Breast epithelium (tissue), 4 donors: ENCODE measurements at places on chromosomes 13 and 19.

- DNase-seq = no peak
Observed at GRCh38 chr13:83386609-83387008, 495.7 kb downstream of the SLITRK1 start.

- DNase-seq = peak; percentile 90
Observed at GRCh38 chr19:50476224-50476906, at the start of the genes EMC10 and GARIN5A. TSS of gene EMC10 (plus strand) at chr19:50476507. CDS start at chr19:50476545, 38 bp downstream. TSS of gene GARIN5A (minus strand) at chr19:50476848. CDS start at chr19:50476388, 460 bp downstream.

DNA sequence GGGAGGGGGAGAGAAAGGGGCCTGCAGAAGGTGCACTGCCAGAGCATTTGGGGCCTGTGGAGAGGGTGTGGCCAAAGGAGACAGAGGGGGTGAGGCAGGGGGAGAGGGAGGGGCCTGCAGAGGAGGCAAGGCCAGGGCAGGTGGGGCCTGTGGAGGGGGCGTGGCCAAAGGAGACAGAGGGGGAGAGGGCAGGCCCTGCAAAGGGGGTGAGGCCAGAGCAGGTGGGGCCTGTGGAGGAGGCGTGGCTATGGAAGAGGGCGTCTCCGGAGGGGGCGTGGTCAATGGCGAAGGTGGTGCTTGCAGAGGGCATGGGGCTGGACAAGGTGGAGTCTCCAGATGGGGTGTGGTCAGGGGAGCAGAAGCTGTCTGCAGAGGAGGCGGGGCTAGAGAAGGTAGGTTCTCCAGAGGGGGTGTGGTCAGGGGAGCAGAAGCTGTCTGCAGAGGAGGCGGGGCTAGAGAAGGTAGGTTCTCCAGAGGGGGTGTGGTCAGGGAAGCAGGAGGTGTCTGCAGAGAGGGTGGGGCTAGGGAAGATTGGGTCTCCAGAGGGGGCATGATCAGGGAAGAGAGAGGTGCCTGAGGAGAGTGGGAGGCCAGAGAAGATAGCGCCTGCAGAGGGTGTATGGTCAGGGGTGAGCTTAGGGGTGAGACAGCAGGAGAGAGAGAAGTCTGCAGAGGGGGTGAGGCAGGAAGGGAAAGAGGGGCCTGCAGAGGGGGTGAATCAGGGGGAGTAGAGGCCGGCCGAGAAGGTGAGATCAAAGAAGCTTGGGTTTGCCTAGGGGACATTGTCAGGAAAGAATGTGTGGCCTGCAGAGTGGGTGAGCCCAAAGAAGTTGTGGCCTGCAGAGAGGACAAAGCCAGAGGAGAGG, 3.4 kb downstream of the PRR36 start:
- peak; percentile 84 for DNase-seq

DNA sequence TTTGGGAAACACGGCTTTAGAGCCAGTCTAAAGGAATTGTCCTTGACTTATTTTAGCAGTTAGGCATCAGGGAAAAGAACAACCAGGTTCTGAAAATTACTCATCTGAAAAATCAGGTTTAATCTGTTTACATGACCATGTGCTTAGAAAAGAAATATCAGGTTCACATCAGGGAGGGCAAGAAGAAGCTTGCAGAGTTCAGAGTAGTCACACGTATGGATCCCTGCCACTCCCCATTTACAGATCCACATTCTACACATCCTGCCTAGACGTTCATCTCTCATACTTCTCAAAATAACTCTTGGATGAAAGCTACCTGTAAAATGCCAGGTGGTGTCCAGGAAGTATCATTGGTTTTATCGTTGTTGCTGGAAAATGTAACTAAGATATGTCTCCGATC, 14.0 kb upstream of the PHF11 start:
- no peak for DNase-seq

GRCh38 chr13:90713441-90714133, 633.9 kb upstream of the MIR17HG start:
- DNase-seq = no peak

DNA sequence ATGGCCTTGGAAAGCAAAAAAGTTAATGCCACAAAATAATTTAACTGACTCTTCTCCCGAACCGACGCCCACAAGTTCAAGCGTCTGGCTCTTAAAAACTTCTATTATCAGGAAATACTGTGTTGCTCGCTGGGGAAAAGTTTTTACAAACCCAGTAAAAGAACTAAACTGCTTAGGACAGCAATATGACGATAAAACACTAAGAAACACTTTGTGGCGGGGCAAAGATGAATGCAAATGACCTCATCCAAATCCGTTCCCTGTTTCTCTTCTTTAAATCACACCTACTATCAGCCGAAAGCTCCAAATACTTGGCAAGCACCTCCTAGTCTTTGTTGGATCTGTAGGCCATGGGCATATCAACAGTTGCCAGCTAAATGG, 4.9 kb downstream of the SIGLEC11 start:
- peak; percentile 0 for DNase-seq

DNA sequence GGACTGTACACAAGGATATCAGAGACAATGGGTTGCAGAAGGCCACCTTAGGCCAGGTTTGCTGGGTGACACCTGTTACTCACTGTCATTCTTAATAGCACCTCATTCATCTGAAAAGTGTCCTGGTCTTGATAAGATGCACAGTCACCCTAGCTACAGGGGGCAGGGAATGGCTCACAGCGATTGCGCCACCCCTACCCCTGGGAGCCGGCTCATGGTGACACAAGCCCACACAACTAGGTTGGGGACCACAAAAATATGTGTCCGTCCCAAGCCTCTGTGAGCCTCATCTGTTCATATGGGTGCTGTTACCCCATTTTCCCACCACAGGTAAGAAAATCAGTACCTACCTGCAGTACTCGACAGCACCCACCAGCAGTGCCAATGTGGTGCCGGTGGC, 23.4 kb downstream of the MED26 start:
- DNase-seq = no peak

- no peak for DNase-seq
Observed at GRCh38 chr13:110610955-110611595, 4.3 kb upstream of the NAXD start.

DNA sequence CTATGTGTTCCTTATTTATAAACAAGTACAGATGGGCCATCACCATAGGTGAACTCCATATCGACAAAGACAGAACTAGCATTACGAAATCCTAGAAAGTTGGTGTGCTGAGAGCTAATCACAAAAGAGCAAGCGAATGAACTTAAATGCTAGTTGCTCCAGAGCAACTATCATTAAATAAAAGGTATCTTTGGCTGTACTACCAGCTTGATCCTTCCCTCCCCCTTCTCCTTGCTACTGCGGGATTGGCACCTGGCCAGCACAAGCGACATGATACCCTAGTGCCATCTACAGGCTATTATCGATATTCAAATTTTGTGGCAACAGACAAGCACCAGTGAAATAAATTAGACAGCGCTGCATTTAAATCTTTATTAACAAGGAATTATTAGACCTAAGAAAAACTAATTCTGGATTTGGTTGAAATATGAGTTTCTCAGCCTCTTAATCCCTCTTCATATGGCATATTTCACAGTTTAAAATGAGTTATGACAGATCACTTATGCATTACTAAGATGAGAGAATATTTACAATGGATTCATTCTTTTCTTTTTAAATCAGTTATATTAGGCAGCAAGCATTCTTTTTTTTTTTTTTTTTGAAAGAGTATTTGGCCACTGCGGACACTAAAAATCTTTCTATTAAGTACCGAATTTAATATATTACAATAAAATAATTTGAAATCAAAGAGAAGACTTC, 5.8 kb downstream of the PCDH9 start:
- peak; percentile 82 for DNase-seq

GRCh38 chr19:12647490-12648071, 19.0 kb downstream of the MAN2B1 start:
- DNase-seq = peak; percentile 68

DNA sequence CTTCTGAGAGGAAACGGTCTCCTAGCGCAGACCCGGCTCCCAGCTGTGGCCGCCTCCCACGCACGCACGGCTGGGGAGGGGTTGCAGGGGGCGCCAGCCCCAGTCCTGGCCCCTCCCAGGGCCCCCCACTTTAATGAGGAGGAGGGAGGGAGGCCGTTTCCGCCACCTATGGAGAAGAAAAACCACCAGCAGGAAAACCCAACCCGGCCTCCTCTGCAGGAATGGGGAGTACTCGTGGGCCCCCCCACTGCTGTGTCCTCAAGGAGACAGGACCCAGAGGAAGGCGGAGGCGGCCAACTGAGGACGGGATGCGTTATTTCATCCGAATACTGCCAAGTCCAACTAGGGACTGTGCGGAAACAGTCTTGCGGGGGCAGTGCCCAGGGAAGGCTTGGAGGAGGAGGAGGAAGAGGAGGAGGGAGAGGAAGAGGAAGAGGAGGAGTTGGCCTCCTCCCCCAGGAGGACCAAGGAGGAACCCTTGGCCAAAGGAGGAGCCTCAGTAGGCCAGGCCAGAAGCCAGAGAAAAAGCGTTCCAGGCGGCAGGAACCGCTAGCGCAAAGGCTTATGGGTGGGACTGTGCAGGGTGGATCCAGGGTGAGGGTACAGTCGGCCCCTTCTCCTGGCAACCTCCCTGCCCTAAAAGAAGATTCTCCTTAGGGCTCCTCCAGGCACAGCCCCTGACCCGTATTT, 3.9 kb upstream of the SSBP4 start:
- peak; percentile 69 for DNase-seq

GRCh38 chr13:74187564-74187963, 53.4 kb upstream of the KLF12 start:
- DNase-seq = no peak

- no peak for DNase-seq
Observed at GRCh38 chr19:20186174-20186573, 19.2 kb downstream of the ZNF486 start.

DNA sequence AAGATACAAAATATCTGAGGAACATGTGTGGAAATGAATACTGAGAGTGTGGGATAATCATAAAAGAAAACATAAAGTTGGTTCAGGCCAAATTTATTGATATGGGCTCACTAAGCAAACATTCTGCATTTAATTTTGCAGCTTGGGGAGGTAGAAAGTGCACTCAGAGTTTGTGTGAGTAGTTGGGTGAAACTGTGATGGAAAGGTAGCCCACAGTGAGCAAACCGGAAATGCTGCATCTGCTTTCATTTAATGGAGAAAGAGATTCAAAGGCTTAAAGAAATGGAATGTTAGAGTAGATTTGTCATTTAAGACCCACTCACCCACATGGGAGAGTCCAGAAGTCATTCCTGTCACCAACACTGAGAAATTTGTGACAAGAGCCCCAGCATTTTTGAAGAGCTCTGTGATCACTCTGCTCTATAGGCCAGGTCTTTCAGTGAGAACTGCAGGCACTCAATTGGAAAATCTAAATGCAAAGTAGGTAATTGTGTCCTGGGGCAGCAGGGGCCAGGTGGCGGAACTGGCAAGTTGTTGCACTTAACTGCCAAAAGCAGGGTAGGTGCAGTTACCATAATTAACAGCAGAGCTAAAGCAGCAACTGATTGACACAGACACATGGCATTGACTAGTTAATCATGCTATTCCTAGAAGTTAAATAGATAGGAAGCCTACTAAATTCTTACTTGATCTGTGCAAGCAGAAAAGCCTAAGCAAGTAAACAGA, 1228.3 kb upstream of the PCDH20 start:
- DNase-seq = no peak

GRCh38 chr13:45416516-45417128, 1.6 kb downstream of the SLC25A30 start:
- DNase-seq = no peak

DNA sequence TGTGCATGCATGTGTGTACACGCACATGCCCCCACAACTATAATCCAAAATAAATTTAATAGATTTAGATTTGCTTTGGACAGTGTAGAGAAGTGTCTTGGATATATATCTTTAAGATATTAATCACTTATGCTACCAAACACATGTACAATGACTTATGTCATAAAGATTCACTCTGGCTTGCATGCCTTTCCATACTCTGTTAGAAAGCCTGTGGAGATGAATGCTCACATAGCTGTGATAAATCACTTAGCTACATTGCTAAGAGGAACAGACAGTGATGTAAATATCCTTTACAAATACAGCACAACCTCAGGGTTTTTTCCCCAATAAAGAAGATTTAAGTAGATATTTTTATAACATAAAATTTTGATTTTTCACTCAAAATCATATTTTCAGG, 2484.8 kb upstream of the PCDH20 start:
- no peak for DNase-seq

GRCh38 chr13:113860665-113861432, 3.0 kb downstream of the GAS6 start:
- peak; percentile 45 for DNase-seq

DNA sequence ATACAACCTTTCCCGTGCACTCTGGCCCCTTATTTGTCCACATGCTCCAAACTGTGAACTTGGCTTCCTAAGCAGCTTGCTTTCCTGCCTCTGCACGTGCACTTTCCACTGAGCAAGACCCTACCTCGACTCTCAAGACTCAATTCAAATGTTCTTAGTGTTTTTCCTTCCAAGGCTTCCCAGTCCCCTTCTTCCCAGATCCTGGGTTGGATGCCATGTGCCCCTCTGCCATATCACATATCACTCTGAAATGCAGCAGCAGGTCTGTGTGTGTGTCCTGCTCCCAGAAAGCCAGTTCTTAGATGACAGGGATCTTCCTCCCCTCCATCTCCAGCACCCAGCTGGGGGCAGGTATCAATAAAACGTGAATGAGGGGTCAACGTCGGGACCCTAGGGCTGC, 3.0 kb downstream of the ZNF557 start:
- DNase-seq = no peak

GRCh38 chr13:29355029-29355428, 240.5 kb downstream of the SLC7A1 start:
- DNase-seq = no peak

DNA sequence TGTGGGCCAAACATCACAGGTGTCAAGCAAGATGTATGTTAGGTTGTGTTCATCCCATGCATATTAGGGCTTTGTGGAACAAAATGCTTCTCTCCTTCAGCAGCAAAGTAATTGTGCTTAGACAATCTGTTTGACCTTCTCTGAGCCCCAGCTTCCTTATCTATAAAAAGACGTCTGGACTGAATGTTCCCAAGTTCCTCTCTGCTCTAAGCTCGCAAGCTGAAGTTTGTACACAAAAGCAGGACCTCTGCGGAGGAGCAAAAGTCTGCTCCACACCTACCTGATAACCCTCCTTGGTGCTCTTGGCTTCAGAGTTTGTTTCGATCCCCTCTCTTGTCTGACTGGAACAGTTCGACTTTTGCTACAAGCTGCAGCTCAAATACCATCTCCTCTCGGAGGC, 95.7 kb upstream of the UBL3 start:
- no peak for DNase-seq

DNA sequence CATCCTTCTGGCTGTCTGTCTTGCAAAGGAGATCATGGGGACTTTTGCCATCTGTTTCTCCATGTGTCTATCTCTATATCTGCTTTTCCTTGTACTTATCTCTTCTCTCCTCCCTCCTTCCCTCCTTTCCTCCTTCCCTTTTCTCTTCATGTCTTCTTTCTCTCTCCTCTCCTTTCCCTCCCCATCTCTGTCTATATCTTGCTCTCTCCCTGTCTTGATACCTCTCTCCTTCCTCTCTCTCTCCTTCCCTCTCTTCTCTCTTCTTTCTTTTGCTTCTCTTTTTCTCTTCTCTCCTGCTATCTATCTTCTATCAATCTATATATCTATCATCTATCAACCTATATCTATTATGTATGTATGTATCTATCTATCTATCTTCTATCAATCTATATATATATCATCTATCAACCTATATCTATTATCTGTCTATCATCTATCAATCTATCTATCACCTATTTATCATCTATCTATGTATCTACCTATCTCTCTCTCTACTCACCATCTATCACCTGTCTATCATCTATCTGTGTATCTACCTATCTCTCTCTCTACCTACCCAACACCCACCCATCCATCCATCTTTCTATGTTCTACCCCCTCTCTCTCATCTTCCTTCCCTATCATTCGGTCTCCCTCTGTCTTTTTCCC, 27.5 kb downstream of the SPTBN4 start:
- no peak for DNase-seq

- no peak for DNase-seq
Observed at GRCh38 chr13:41394166-41394565, 63.2 kb upstream of the RGCC start.
